ENCODE measurements at places on chromosomes 4 and X. TPM values are rescaled to one million over a fixed set of nuclear protein-coding genes. Genes with fewer than 3 reads are reported as not detected.

DNA sequence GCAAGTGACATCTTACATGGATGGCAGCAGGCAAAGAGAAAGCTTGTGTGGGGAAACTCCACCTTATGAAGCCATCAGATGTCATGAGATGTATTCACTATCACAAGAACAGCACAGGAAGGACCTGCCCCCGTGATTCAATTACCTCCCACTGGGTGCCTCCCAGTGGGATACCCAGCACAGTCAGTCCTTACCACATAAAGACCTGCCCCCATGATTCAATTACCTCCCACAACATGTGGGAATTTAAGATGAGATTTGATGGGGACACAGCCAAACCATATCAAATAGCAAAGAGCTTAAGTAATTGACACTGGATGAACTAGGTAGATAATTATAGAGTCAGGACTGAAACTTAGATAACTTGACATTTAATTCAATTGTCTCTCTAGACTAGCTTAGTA lies 85.6 kb downstream of the SLIT2 start:
- H3K27ac ChIP-seq: no peak overlapping the region
- H3K4me1 ChIP-seq: no peaks in the 10 kb centered on the region
- H3K36me3 ChIP-seq: no peaks in the 10 kb centered on the region
- H3K27me3 ChIP-seq: no peaks in the 10 kb centered on the region

- no peaks in the 10 kb centered on the region for H3K36me3 ChIP-seq
- H3K27me3 ChIP-seq: no peaks in the 10 kb centered on the region
- no peaks in the 10 kb centered on the region for H3K4me1 ChIP-seq
- no peak for DNase-seq
Measured at GRCh38 chr4:14155803-14156202, 528.3 kb upstream of the BOD1L1 start.

The HSFX1 gene
- total RNA-seq: 1.8 TPM

- H3K4me3 ChIP-seq: no peak overlapping the region
- H3K36me3 ChIP-seq: no peaks in the 10 kb centered on the region
- no peak for DNase-seq
- no peaks in the 10 kb centered on the region for H3K4me1 ChIP-seq
Measured at GRCh38 chr4:76035141-76035540, 729 bp downstream of the CXCL11 start.

GRCh38 chr4:77818602-77819403 lies at the start of gene CNOT6L:
Gene CNOT6L (minus strand): TSS chr4:77819368. CDS start chr4:77819308, 60 bp downstream.
- peaks cover 38% of the 10 kb centered on the region for H3K4me1 ChIP-seq
- H3K4me3 ChIP-seq: peak within 1 kb of the TSS; percentile 87
- H3K27ac ChIP-seq: peak within 1 kb of the TSS; percentile 100
- H3K36me3 ChIP-seq: no peaks in the 10 kb centered on the region

DNA sequence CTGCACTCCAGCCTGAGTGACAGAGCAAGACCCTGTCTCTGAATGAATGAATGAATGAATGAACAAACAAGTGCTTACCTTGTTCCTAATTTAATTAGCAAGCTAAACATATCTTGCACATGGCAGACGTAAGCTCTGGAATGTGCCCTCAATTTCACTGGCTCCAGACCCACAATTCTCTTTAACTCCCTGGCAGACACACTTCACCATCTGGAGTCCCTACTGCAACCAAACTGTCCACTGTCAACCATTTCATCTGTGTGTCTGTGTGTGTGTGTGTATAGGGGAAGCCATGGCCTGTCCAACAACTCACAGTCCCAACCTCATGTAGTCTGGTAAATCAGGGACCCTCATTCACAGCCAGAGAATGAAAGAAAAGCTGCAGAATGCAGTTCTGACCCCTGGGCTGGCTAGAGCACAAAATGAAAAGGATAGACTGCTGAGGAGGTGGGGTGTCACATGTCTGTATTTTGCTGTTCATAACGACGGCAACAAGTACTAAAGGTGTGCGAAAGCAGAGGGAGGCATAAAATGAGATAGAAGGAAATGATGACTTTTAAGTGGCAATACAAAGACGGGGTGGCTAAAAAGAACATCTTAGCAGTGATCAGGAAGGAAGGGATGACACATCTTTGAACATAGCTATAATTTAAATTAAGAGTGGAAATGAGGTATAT lies 114.1 kb downstream of the TSPAN5 start:
- no peak overlapping the region for H3K4me3 ChIP-seq
- no peaks in the 10 kb centered on the region for H3K36me3 ChIP-seq
- H3K27me3 ChIP-seq: no peaks in the 10 kb centered on the region
- H3K27ac ChIP-seq: no peak overlapping the region
- no peaks in the 10 kb centered on the region for H3K4me1 ChIP-seq

GRCh38 chr4:112185334-112185733 lies 40.1 kb downstream of the FAM241A start:
- no peaks in the 10 kb centered on the region for H3K36me3 ChIP-seq
- DNase-seq: no peak
- no peak overlapping the region for H3K4me3 ChIP-seq
- no peak overlapping the region for H3K27ac ChIP-seq
- no peaks in the 10 kb centered on the region for H3K4me1 ChIP-seq

DNA sequence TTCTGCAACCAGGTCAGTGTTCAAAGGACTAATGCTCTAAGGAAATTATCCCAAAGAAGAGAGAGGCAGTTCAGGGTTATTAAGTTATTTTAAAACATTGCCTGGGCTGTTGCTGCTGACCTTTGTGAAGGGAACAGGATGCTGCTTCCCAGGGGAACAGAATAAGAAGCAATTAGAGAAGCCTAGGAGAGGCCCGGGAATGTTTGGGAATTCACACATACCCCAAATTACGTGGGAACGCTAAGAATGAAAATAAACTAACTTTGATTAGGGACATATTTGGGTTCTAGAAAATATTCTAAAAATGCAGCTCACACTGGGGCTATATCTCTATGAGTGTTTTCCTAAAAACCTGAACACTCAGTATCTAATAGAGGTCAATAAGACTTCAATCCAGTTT lies 243.1 kb upstream of the FTHL17 start:
- DNase-seq: no peak
- H3K4me3 ChIP-seq: no peak overlapping the region
- H3K27ac ChIP-seq: no peak overlapping the region
- no peaks in the 10 kb centered on the region for H3K27me3 ChIP-seq
- H3K36me3 ChIP-seq: no peaks in the 10 kb centered on the region

DNA sequence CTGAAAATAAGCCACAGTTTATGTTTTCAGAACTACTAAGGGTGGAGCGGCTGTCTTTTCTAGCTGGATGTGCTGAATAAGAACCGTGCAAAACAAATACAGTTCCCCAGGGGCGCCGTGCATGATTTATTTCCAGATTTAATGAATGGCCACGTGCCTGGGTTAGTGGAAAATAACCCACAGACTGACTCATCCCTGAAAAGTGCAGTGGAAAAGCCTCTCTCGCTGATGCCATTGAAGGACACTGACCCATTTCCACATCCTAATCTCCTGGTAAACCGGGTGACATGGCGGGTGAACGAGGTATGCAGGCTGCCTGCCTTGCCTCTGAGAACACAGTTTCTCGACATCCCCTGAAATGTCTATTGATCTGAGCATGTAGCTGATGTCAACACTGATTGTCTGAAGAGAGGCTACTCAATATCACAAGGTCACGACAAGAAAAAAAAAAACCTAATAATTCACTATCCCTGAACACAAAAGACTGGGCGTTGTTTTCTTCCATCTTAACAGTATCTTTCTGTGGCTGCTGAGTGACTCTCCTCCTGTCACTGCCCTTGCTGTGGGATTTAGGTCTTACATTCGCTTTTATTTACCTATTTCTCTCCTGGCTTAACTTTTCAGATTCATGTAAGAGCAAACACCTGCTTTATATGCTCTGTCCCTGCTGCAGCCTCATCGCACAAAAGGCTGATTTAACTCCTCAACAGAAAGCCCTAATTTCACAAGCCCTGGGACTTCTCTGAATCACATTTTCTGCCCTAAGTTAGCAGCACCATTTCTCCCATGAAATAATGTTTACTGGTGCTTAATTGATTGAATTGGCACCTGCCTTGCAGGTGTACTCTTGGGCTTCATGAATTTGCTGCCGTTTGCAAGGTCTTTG lies 76.9 kb upstream of the SCOC start:
- no peaks in the 10 kb centered on the region for H3K27me3 ChIP-seq
- no peak overlapping the region for H3K4me3 ChIP-seq
- H3K4me1 ChIP-seq: no peaks in the 10 kb centered on the region
- DNase-seq: no peak

- no peaks in the 10 kb centered on the region for H3K27me3 ChIP-seq
- peaks cover 4% of the 10 kb centered on the region for H3K4me1 ChIP-seq
- H3K36me3 ChIP-seq: no peaks in the 10 kb centered on the region
- H3K4me3 ChIP-seq: no peak overlapping the region
- no peak overlapping the region for H3K27ac ChIP-seq
- no peak for DNase-seq
Measured at GRCh38 chr4:119031218-119031617, 104.4 kb upstream of the MYOZ2 start.

The MAGEA12 gene
- not detected for total RNA-seq

The PDK3 gene
- total RNA-seq: 16.7 TPM

DNA sequence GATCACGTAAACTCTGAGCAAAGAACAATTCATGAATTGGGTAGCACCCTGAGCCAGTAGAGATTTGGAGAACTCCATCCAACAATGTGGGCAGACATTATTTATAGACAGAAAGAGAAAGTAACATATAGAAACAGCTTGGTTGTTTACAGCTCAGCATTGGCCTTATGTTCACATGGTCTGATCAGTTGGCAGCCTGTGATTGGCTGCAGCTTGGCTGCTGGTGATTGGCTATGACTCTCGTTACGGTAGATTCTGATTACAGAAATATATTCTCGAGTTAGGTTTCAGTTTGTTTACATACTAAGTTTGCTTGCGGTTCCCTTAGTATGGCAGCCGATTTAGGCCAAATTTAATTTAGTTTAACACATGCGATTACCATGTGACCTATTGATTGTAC lies 663.4 kb downstream of the RAPGEF2 start:
- H3K4me3 ChIP-seq: no peak overlapping the region
- no peaks in the 10 kb centered on the region for H3K4me1 ChIP-seq
- no peaks in the 10 kb centered on the region for H3K27me3 ChIP-seq
- H3K36me3 ChIP-seq: no peaks in the 10 kb centered on the region
- no peak for DNase-seq
- H3K27ac ChIP-seq: no peak overlapping the region

DNA sequence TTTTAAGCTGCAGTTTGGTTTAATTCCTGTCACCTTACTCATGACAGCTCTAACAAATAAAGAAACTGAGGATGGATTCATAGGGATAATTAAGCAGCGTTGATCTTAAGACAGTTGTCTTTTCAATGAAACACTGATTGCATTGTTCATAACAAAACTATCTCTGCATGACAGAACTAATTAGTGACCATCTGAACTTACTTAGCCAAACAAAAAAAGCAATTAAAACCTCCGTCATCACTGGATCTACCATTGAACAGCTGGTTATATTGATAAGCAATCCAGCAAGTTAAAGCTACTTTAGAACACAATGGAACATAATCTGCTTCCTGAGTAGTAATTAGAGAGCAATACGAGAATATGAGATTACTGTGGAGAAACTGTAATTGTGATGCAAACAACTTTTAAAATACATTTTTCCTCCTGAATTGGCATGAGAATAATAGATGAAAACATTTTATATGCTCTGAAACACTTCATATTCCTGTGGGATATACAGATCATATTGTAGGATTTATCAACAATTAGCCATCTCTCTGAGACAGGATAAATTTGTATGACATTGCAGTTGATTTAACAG lies 2576.8 kb downstream of the PCDH7 start:
- H3K27me3 ChIP-seq: no peaks in the 10 kb centered on the region
- DNase-seq: no peak
- H3K27ac ChIP-seq: no peak overlapping the region
- H3K4me1 ChIP-seq: no peaks in the 10 kb centered on the region

All from upper lobe of left lung (tissue), 6 donors.